Suprapubic skin (tissue), 4 donors: ENCODE measurements at places on chromosomes 1 and 21.

DNA sequence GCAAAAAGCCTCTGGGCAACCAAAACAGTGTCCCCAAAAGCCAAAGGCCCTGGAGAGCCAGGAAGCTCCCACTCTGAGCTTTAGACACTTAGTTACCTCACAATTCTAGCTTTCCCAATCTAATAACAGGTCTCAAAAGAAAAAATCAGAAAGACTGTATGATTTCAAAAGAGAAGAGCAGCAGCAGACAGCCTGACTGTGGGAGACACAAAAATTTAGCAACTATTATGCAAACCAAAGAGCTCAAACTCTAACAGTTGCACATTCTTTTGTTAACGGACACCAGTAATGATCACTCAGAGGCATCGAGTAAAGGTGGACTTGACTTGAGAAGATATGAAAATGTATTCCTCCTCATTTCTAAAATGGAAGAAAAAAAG lies 160.1 kb downstream of the SLC45A1 start:
- no peak overlapping the region for H3K4me3 ChIP-seq
- no peaks in the 10 kb centered on the region for H3K27me3 ChIP-seq
- H3K27ac ChIP-seq, result peak overlapping the region; percentile 12

DNA sequence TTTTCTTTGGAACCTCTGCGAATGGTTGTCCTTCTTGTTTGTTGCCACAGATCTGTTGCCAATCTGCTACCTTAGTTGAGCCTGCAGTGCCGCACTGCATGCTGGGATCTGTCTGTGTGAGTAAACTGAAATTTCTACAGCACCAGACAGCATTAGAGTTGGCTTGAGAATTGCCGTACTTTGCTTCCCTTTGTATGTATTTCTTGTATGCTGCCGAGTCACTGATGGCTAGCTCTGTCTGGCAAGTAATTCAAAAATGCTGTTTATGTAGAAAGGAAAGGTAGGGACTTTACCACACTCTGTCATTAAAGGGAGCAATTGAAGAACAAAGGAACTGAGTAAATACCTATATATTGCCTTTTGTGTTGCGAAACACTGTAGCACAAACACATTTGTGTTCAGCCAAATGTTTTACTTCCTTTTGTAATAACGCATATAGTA lies 857.4 kb downstream of the USP25 start:
- no peaks in the 10 kb centered on the region for H3K36me3 ChIP-seq
- peak overlapping the region; percentile 97 for H3K27ac ChIP-seq
- no peak for DNase-seq
- no peaks in the 10 kb centered on the region for H3K27me3 ChIP-seq
- peak overlapping the region; percentile 52 for H3K4me3 ChIP-seq
- H3K4me1 ChIP-seq, result peaks cover 24% of the 10 kb centered on the region

DNA sequence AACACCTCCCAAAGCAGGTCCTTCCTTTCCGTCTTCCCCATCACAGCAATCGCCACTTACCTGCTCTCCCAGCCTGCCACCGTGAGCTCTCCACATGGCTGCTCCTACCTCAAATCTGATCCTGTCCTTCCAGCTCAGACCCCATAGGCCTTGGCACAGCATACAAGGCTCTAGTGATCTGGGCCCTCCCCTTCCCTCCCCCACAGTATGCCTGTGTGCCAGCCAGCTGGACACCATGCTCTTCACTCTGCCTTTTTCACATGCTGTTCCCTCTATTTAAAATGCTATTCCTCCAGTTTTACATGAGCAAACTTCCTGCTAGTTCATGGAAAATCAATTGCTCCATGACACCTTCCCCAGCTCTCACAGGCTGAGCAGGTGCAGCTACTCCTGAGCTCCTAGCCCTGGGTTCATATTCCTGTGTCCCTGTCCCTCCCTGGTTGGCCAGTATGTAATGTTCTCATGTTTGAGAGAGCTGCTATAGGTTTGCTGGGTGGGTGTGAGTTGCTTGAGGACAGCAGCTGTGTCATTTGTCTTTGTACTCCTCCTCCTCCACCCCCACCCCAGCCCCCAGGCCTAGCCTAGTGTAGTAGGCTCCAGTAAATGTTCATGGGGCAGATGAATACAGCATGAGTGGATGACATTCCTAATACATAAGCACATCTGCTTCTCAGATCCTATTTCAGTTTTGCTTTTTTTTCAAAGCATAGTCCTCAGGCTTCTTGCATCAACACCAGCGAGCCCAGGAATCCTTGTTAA lies 6.3 kb upstream of the TNNT2 start:
- H3K27me3 ChIP-seq, result no peaks in the 10 kb centered on the region
- H3K27ac ChIP-seq, result no peak overlapping the region
- H3K4me1 ChIP-seq, result peaks cover 29% of the 10 kb centered on the region
- H3K36me3 ChIP-seq, result peaks cover 13% of the 10 kb centered on the region
- H3K4me3 ChIP-seq, result no peak overlapping the region

GRCh38 chr1:3145532-3146325 lies 76.7 kb downstream of the PRDM16 start:
- no peaks in the 10 kb centered on the region for H3K36me3 ChIP-seq
- no peaks in the 10 kb centered on the region for H3K4me1 ChIP-seq
- peaks cover 72% of the 10 kb centered on the region for H3K27me3 ChIP-seq

DNA sequence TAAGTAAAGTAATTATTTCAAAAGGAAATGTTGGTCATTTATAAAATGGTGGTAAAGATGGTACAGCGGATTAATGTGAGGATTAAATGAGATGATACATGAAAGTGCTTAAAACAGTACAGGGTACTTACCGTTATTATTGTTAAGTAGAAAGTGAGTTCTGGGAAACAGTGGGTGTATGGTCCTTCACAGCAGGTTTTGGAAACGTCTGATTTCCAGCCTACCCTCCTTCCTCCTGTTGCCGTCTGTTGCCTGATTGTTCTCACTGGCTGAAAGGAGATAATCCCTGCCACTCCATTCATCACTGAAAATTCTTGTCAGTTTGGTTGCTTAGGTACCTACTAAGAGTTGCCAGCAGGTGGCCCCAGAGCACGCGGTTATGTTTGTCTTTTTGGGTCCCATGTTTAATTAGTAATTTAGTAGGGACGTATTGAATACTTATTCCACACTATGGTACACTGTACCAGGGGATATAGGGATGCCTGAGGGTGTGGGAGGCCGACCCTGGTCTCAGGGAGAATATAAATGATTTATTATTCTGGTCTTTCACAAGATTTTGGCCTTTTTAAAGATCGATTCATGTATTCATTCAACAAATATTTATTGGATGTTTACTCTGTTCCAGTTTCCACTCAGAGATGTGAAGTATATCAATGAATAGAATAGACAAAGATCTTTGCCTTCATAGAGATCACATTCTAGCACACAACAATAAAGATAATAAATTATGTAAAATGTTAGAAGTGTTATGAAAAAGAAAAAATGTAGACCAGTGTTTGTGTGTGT lies 30.8 kb upstream of the RPTN start:
- peak; percentile 74 for DNase-seq
- no peaks in the 10 kb centered on the region for H3K27me3 ChIP-seq
- H3K4me3 ChIP-seq, result peak overlapping the region; percentile 57
- H3K27ac ChIP-seq, result no peak overlapping the region
- peaks cover 41% of the 10 kb centered on the region for H3K4me1 ChIP-seq
- no peaks in the 10 kb centered on the region for H3K36me3 ChIP-seq

- H3K36me3 ChIP-seq, result peaks cover 100% of the 10 kb centered on the region
- H3K4me3 ChIP-seq, result no peak overlapping the region
- no peaks in the 10 kb centered on the region for H3K4me1 ChIP-seq
- no peak overlapping the region for H3K27ac ChIP-seq
These were observed 13.1 kb upstream of the UBR4 start for GRCh38 chr1:19222979-19223824.

- no peaks in the 10 kb centered on the region for H3K27me3 ChIP-seq
- no peaks in the 10 kb centered on the region for H3K36me3 ChIP-seq
- peaks cover 24% of the 10 kb centered on the region for H3K4me1 ChIP-seq
- H3K27ac ChIP-seq, result peak overlapping the region; percentile 77
- DNase-seq, result no peak
These were observed 90.8 kb upstream of the SLC2A1 start for GRCh38 chr1:43049481-43049880.

- H3K27ac ChIP-seq, result no peak overlapping the region
- no peak overlapping the region for H3K4me3 ChIP-seq
- H3K27me3 ChIP-seq, result no peaks in the 10 kb centered on the region
- H3K36me3 ChIP-seq, result peaks cover 25% of the 10 kb centered on the region
These were observed 15.7 kb downstream of the SSR2 start for GRCh38 chr1:156004843-156005584.

GRCh38 chr1:218869276-218869675 lies 304.4 kb upstream of the LYPLAL1 start:
- H3K4me1 ChIP-seq, result no peaks in the 10 kb centered on the region
- DNase-seq, result no peak
- H3K36me3 ChIP-seq, result no peaks in the 10 kb centered on the region
- H3K4me3 ChIP-seq, result no peak overlapping the region
- H3K27me3 ChIP-seq, result no peaks in the 10 kb centered on the region

GRCh38 chr1:27233667-27234048 lies 774 bp upstream of the WDTC1 start:
- H3K4me1 ChIP-seq, result peaks cover 20% of the 10 kb centered on the region
- no peaks in the 10 kb centered on the region for H3K27me3 ChIP-seq
- H3K4me3 ChIP-seq, result peak overlapping the region; percentile 94
- H3K27ac ChIP-seq, result no peak overlapping the region
- no peak for DNase-seq

DNA sequence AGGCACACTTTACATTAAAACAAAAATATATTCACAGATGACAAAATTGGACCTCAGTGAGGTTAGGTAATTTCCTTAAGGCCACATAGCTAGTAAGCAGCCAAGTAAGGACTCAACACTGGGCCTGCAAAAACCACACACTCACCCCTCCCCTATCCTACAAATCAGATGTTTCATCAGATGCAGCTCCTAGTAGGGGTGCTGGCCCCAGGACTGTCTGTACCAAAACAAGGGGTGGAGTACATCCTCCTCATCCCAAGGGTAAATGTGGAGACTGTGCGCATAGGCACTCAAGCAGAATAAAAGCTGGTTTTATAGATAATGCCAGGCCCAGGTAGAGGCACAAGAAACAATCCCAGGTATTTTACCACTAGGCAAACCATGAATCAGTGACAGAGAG lies 25.7 kb downstream of the URB1 start:
- no peak overlapping the region for H3K27ac ChIP-seq
- DNase-seq, result peak; percentile 25

DNA sequence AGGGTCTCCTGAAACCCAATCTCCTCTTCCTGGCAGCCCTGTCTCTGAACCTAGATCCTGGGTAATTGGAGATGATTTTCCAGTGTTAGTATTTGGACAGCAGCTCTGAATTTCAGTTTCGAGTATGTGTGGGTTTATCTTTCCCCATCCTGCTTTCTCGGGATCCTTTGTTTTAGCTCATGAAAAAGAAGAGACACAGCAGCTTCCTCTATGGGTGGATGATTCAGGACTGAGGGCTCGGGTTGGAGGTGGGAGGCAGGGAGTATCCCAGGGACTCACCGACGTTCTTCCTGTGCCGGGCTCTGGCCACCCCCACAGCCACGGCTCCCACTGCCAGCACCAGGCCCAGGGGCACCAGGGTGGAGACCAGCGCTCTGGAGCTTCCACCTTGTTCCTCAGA lies 10.4 kb upstream of the FCMR start:
- H3K4me1 ChIP-seq, result no peaks in the 10 kb centered on the region
- H3K27ac ChIP-seq, result no peak overlapping the region
- H3K4me3 ChIP-seq, result no peak overlapping the region
- no peaks in the 10 kb centered on the region for H3K27me3 ChIP-seq
- no peak for DNase-seq

GRCh38 chr1:236565530-236565929 lies 38.8 kb downstream of the HEATR1 start:
- H3K4me3 ChIP-seq, result no peak overlapping the region
- no peak for DNase-seq
- no peak overlapping the region for H3K27ac ChIP-seq
- peaks cover 82% of the 10 kb centered on the region for H3K36me3 ChIP-seq
- H3K4me1 ChIP-seq, result no peaks in the 10 kb centered on the region
- no peaks in the 10 kb centered on the region for H3K27me3 ChIP-seq

DNA sequence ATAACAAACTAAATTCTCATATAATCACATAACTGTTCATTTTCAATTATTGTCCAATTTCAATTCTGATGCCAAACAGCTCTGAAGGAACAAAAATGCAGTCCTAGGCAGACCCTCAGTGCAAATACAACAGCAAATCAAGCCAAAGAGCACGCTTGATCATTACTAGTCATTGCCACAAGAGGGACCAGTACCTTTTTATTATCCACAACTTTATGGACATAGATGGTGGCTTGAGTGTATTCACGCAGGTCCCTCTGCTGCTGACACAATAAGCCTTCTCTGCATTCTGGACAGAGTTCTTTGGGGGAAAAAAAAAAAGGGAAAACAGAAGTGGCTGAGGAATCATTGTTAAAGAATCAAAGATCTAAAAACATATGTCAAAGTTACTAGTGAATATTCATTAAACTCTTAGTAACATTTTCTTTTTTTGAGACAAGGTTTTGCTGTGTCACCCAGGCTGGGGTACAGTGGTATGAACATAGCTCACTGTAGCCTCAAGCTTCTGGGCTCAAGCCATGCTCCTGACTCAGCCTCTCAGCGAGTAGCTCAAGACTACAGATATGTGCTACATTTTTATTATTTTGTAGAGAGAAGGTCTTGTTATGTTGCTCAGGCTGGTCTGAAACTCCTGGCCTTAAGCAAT lies 34.3 kb upstream of the RAP1GAP start:
- no peak for DNase-seq
- no peaks in the 10 kb centered on the region for H3K27me3 ChIP-seq
- no peak overlapping the region for H3K4me3 ChIP-seq
- peaks cover 67% of the 10 kb centered on the region for H3K36me3 ChIP-seq

DNA sequence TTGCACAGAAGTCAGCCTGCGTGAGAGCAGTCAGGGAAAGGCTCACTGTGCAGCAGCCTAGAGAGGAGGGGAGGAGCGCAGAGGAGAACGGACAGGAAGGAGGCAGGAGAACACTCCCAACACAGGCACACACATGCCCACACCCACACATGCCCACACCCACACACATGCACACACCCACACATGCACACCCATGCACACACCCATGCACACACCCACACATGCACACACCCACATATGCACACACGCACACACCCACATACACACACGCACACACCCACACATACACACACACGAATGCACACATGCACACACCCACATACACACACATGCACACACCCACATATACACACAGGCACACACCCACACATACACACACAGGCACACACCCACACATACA lies 7.1 kb downstream of the SUMO3 start:
- no peak for DNase-seq
- no peaks in the 10 kb centered on the region for H3K27me3 ChIP-seq
- peaks cover 26% of the 10 kb centered on the region for H3K4me1 ChIP-seq
- peaks cover 63% of the 10 kb centered on the region for H3K36me3 ChIP-seq
- H3K27ac ChIP-seq, result no peak overlapping the region
- H3K4me3 ChIP-seq, result no peak overlapping the region

- no peak overlapping the region for H3K4me3 ChIP-seq
- peaks cover 5% of the 10 kb centered on the region for H3K27me3 ChIP-seq
- DNase-seq, result no peak
- H3K27ac ChIP-seq, result no peak overlapping the region
These were observed 16.8 kb downstream of the ZBTB18 start for GRCh38 chr1:244067893-244068292.
